ENCODE measurements at places on chromosomes 7 and 10. TPM values are rescaled to one million over a fixed set of nuclear protein-coding genes. Genes with fewer than 3 reads are reported as not detected.

CYP17A1 gene
- not detected for total RNA-seq

GRCh38 chr7:17370901-17371585 lies 72.6 kb downstream of the AHR start:
- DNase-seq = no peak

DNA sequence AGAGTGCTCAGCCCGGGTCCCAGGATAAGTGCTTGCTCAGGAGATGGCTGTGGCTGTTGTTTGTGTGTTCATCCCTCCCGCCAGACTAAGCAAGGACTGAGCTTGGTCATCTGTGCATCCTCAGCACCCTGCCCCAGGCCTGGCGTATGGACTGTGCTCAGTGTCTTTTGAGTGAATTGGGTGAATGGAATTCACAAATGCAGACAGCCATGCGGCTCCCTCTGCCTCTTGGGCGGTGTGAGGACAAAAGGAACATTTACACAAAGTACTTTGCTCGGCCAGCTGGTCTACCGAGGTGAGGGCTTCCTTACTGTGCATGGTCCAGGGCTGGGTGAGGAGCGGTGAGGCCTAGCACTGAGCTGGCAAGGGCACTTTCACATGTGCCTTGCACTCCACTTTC lies 120.2 kb downstream of the CDH23 start:
- DNase-seq = no peak

GRCh38 chr7:30470771-30471170 lies 7.8 kb downstream of the NOD1 start:
- DNase-seq = no peak

DNA sequence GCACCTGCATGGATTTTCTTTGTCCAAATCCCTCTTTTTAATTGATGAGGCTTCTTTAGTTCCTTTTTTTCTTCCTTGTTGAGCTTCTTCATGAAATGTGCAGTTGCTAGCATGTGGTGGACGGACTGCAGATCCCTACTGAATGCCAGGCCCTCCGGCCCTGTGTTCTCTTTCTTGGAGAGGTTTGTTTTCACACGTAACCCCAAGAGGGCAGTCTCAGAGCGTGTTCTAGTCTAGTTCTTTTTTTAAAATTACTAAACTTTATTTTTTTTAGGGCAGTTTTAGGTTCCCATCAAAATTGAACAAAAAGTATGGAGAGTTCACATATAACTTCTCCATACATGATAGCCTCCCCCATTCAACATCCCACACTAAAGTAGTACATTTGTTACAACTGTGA lies 190.0 kb downstream of the CFTR start:
- no peak for DNase-seq

- no peak for DNase-seq
Observed at GRCh38 chr7:30308389-30308788, 24.0 kb downstream of the ZNRF2 start.

- no peak for DNase-seq
Observed at GRCh38 chr10:28253169-28253785, 49.6 kb downstream of the MPP7 start.

DNA sequence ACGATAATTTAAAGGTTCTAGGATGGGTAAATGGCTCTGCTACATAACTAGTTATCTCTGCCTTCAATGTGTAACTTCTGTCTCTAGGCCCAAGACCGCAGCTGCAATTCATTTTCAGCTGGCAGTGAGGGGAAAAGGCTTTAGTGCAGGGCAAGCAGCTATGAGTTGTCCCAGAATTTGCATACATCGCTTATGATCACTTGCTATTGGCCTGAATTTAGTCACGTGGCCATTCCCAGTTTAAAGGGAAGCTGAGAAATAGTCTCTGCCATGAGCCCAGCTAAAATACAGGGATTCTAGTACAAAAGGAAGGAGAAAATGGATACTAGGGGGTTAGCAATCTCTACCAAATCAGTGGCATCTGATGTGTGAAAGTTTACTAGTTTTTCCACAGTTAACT lies 145.8 kb upstream of the IMMP2L start:
- no peak for DNase-seq

- no peak for DNase-seq
Observed at GRCh38 chr7:29851487-29851886, 45.2 kb downstream of the WIPF3 start.

HOXA7 gene
- not detected for total RNA-seq

DNA sequence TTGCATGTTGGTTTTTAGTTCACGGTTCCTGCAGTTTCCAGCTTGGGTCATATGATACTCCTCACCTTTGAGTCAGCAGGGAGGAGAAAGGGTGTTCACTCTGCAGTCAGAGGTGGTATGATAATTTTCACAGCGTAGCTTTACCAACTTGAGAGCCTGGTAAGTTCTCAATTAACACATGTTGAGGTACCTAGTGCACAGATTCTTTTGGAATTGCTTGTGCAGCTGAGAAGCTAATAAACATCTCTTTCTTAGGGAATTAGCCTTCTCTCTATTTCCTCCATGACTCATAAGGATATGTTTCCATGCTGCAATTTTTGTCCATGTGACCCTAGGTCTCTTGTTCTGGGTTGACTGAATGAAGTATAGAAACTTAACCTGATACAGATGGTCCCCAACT lies 166.6 kb downstream of the KIF20B start:
- DNase-seq = no peak

DNA sequence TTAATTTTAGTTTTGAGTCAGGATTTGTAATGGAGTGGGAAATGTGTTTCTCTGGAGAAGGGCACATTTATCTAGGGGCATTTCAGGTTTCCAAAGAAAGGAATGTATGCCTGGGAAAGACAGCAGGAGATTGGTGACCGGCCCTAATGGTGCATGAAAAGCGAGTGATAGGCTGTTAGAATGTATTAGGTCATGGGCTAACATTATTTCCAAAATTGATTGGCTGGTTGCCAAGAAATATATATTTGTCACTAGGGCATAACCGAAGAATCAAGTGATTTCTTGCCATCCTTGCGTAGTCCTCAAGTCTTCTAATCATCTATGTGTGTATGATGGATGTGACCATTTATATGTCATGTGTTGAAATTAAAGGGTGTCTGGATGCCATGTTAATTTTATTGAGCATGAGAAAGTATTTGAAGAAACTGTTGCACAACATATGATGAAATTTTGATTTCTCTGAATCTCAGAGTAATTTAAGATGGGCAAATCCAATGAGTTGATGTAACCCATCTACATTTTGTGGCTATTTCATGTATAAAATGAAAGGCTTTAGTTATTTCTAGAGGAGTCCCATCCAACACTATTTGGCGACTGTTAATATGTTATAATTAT lies 248.4 kb downstream of the BMPER start:
- no peak for DNase-seq

DNA sequence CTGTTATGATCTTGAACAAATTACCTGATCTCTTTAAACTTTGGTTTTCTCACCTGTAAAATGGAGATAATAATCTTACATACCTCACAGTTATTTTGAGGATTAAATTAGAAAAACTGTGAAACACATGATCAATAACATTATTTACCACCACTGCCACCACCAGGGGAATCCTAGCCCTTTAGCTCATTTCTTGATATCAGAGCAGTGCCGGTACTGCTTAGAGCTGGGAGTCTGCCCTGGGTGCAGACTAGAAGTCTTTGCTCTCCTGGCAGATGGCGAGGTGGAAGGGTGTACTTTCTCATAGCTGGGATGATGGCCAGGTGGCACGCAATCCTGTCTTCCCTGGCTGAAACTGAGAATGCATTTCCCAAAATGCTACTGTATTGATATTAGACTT lies 12.7 kb upstream of the EFCAB10 start:
- no peak for DNase-seq

- peak; percentile 72 for DNase-seq
Observed at GRCh38 chr10:132838346-132838970, 52.5 kb upstream of the NKX6-2 start.

GRCh38 chr10:117001144-117001543 lies 3.8 kb downstream of the SHTN1 start:
- DNase-seq = no peak

HIPK2 gene
- total RNA-seq = 218 TPM

DNA sequence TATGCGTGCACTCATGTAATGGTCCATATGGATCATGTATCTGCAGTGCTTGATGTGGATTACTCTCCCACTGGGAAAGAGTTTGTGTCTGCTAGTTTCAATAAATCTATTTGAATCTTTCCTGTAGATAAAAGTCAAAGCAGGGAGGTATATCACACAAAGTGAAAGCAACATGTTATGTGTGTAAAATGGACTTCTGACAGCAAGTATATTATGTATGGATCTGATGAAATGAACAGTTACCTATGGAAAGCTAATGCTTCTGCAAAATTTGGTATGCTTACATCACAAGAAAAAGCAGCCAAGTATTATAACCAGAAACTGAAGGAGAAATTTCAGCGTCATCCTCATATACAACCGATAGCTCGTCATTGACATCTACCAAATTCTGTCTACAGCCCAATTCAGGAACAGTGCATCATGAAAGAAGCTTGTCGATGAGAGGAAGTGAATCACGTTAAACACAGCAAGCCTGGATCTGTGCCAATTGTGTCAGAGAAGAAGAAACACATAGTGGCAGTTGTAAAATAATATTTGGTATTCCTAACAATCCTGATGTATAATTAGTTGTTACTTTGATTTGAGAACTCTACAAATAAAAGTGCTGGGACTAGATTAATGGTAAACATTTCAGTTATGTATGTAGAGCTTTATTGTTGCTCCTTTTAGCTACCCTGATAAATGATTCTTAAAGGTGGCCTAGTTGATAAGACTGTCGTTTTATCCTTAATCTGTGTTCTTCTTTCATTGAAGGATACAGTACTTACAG lies 14.2 kb upstream of the SYPL1 start:
- DNase-seq = no peak

CYP2E1 gene
- 2.2 TPM for total RNA-seq

DNA sequence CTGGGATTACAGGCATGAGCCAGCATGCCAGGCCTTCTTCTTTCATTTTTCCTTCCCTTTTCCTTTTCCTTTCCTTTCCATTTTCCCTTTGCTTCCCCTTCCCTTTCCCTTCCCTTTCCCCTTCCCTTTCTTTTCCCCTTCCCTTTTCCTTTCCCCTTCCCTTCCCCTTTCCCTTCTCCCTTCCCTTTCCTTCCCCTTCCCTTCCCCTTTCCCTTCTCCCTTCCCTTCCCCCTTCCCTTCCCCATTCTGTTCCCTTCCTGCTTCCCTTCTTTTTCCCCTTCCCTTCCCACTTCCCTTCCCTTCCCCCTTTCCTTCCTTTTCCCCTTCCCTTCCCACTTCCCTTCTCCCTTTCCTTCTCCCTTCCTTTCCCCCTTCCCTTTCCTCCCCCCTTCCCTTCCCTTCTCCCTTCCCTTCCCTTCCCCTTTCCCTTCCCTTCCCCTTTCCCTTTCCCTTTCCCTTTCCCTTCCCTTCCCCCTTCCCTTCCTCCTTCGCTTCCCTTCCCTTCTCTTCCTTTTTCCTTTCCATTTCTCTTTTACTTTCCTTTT lies 712.2 kb upstream of the POM121L12 start:
- DNase-seq = no peak

- no peak for DNase-seq
Observed at GRCh38 chr7:70082099-70082611, 483.9 kb downstream of the AUTS2 start.

DNA sequence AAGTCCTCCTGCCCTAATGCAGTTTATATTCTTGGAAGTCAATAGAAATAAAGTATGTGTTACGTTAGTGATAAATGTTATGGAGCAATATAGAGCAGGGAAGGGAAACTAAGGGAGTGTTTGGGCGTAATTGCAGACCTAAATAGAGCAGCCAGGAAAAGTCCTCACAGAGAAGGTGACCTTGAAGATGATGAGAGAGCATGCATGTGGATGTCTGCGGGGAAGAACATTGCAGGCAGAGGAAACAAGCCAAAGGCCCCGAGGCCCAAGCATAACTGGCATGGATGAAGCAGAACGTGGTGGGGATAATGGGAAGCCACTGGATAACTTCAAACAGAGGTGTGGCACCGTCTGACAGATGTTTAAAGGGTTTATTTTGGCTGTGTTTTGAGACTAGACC lies 12.5 kb downstream of the ADD3 start:
- no peak for DNase-seq

- DNase-seq = no peak
Observed at GRCh38 chr10:114682121-114682520, 24.0 kb upstream of the ABLIM1 start.

PVRIG gene
- total RNA-seq = not detected

- no peak for DNase-seq
Observed at GRCh38 chr7:66523409-66523808, 105.3 kb upstream of the KCTD7 start.
